ENCODE measurements at places on chromosomes 5 and 9.

- DNase-seq, result no peak
Measured at GRCh38 chr5:65811885-65812284, 89.9 kb downstream of the NLN start.

DNA sequence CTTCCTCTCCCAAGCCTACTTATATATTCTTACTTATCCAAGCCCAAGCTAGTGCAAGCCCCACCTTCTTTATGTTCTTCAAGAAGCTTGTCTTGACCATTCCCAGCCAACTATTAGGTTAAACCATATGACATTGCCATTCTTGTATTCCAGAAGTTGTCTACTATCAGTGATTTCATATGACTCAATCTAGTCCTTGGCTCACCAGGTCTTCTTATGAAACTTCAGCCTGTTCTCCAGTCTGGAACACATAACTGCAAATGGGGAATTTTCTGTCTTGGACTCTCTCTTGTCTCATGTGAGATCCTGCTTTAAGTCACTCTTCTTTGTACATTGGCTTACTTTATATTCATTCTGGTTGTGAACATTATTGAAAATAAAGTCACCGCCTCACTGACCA is 130.7 kb downstream of the TTLL11 start:
- no peak for DNase-seq

GRCh38 chr5:126139086-126139485 is 284.1 kb upstream of the GRAMD2B start:
- DNase-seq, result no peak

GRCh38 chr9:98204692-98205091 is 12.3 kb upstream of the CORO2A start:
- DNase-seq, result no peak

GRCh38 chr9:72577212-72577753 is 55.9 kb downstream of the TMC1 start:
- DNase-seq, result no peak

DNA sequence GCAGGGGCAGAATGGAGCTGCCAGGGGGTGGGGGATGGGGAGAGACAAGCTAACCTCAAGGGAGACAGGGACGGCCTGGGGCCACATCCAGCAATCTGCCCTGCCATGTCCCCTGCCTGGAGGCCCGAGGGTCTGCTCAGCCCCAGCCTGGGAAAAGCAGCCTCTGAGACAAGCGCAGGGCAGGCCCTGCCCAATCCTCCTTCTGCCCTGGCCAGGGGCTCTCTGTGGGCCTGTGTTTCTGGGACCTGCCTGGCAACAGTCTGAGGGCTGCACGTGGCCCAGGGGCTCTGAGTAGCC is 13.9 kb upstream of the QSOX2 start:
- no peak for DNase-seq

All from effector memory CD4-positive, alpha-beta T cell (primary cell).